ENCODE measurements at places on chromosomes 11 and 22.

GRCh38 chr11:66568124-66568916, at the start of gene CTSF:
TSS of gene CTSF (minus strand) at chr11:66568606. CDS start at chr11:66568486, 120 bp downstream.
- peak; percentile 40 for DNase-seq

GRCh38 chr11:83408946-83409345, 122.8 kb upstream of the CCDC90B start:
- no peak for DNase-seq

DNA sequence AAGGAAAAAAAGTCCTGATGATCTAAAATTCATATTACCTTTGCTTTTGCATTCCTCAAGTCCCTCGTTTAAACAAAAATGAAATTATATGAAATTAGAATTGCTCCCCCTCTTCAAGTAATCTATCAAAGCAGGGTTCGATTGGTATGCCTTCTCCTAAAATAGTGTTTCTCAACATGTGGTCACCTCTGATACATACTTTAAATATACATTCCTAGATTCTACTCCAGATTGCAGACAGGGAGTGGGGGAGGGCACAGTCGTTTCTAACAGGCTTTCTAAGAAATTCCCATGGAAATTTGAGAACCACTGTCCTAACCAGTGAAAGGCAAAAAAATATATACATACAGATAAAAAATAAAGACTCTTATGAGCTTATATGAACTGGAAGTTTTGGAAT, 22.6 kb upstream of the IRAG1 start:
- no peak for DNase-seq

DNA sequence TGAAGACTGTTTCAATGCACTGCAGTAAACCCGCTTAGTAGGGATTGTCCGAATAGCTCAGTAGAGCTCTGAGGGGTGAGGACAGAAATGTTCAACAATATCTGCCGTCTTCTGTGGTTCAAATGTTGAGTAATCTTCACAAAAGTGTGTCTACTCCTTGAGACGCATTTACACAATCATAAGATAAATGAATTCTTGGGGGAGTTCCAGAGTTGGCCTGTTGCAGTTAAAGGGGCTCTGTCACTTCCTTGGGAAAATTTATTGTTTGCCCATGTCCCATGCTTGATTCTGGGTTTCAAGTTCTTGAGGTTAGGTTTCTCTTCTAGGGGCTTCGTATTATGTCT, 614 bp downstream of the ANO3 start:
- DNase-seq: no peak

GRCh38 chr22:42872821-42873220, 15.7 kb upstream of the ARFGAP3 start:
- DNase-seq: no peak

GRCh38 chr11:2571598-2572281, 126.9 kb downstream of the KCNQ1 start:
- no peak for DNase-seq

DNA sequence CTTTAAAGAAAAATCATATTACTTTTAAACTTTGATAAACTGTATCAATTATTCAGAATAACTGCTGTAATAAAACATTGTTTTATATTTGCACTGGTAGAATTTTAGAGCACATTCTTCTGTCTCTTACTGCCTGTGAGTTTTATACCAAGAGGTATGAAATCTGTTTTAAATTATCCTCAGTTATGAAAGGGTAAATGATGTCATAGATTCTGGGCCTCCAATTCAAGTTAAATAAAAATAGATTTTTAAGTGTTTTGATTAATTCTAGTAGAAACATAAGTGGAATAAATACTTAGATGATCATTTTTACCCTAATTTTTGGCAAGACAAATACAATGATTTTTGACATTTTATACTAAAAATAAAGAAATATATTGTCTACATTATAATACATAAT, 93.0 kb downstream of the GUCY1A2 start:
- DNase-seq: no peak

DNA sequence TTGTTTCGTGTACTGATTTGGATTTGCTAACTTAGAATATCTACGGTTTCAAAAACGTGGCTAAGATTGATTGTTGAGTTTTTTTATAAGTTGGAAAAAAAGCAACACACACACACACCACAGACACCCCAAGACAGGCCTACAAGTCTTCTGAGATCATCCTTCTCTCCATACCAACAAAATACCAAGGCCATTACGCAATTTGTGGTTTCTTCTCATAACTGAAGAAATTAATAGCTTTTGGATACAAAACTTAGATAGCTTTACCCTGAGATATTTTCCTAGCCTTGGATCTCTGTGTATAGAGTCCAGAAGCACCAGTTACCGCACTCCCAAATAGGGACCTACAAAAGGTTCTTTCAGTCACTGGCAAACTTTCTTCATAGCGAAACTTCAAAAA, 113.6 kb downstream of the SIK3 start:
- DNase-seq: no peak

DNA sequence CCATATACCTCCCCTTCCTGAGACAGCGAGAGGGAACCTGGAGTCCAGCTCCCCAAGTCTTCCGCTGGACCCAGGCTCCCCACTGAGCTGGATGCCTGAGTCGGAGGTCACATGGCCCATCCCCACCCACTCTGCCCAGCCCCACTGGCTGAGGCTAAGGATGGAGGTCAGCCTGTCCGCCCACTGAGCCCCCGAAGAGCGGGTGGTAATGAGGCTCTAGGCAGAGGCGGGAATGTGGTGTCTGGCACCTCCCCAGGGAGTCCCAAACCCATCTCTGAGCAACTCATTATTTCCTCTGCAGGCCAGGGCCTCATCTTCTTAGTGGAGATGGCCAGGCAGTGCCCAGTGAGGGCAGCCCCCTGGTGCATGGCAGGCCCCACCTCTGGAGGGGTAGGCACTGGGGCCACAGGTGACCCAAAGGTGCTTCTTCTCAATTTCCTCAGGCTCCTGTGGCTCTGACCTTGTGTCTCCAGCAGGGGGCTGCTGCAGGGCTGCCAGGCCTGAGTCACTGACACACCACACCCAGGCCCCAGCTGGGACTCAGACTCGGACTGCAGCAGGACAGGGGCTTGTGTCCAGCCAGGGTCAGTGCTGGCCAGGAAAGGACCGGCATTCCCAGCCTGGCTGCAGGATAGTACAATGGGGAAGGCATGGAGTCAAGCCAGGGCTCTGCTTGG, 10.2 kb upstream of the PDE2A start:
- DNase-seq: peak; percentile 79

DNA sequence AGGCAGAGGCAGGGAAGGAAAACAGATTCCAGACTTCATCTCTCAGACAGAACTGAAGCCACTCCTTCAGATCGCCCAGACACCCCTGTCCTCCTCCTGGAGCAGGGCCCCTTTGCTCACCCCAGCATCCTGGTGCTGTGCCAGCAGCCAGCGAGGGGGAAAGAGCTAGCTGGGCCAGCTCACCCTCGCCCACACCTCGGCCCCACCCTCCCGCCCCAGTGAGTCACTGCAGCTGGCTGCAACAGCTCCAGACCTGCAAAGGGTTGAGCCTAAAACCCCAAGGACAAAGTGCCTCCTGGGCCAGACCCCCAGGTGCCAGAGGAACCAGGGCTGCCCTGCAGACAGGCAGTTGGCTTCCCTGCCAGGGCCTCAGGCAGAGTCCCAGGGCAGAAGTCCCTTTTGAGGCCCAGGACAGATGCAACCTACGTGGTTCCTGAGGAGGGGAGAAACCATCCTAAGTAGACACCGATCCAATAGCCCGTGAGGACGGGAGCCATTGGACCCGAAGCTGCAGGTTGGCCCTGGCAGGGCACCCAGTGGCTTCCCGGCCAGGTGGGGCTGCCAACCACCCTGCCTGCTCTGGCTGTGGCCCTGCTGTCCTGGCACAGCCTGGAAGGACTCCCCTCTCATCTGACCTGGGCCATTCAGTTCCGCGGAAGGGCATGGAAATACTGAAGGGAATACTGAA, 7.2 kb downstream of the AHNAK start:
- peak; percentile 85 for DNase-seq

- no peak for DNase-seq
These were observed 3.4 kb downstream of the CDON start for GRCh38 chr11:126059238-126059781.

DNA sequence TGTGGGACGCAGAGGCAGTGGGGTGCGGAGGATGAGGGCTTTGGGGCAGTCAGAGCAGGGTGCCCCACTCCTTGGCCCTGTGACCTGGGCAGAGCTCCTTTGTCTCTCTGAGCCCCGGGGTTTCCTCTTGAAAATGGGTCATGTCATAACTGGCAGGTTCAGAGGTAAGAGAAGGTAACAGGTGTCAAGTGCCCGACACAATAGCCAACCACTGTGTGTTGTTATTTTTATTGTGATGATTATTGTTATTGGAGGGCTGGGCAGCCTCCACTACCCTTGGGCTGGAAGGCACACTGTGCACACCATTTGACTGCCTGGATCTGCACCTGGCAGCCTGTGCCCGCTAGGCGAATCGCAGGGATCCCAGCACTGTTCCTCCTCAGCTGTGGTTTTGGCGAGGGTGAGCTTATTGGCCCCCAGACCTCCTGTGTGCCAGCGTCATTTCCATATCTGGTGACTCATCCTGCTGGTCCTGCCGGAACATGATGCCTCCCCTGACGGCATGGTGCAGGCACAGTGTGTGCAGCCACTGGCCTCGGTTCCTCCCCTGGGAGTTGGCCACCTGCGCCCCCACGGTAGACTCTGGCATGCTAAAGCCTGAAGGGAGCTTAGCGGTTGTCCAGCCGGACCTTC, 15.4 kb upstream of the SOX10 start:
- DNase-seq: no peak

DNA sequence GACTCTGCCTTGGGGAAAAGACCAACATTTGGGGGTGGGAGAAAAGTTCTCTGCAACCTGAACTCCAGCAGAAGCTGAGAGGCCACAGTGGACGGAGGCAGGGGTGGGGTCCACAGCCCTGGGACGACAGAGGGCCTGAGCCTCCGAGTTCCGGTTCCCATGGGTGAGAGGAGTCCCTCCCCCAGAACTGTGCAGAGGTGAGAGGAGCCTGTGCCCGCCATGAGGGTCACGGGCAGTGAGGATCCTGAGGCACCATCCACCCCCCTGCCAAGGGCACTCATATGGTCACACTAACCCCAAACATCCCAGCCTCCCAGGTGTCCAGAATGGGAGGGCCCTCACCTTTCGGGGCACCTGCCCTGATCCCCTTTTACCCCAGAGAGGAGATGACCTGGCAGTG, 30.5 kb downstream of the KIAA0930 start:
- no peak for DNase-seq

DNA sequence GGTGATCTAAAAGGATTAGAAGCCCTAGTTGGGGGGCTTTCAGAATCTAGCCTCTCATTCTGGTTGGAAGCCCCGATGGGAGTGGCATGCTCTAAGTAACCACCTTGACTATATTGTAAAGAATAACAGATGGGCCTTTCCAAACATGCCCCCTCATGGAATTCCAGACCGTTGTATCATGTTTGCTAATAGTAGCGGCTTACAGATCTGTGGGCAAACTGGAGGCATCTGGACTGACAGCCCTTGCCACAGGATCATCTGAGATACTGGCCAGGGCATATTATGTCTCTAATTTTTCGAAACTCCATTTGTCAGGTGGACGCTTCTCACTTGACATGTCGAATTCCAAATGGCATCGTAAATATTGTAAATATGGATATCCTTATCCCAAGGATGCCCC, 10.5 kb downstream of the APIP start:
- DNase-seq: no peak

GRCh38 chr11:114226356-114226755, 69.8 kb upstream of the NNMT start:
- DNase-seq: no peak

DNA sequence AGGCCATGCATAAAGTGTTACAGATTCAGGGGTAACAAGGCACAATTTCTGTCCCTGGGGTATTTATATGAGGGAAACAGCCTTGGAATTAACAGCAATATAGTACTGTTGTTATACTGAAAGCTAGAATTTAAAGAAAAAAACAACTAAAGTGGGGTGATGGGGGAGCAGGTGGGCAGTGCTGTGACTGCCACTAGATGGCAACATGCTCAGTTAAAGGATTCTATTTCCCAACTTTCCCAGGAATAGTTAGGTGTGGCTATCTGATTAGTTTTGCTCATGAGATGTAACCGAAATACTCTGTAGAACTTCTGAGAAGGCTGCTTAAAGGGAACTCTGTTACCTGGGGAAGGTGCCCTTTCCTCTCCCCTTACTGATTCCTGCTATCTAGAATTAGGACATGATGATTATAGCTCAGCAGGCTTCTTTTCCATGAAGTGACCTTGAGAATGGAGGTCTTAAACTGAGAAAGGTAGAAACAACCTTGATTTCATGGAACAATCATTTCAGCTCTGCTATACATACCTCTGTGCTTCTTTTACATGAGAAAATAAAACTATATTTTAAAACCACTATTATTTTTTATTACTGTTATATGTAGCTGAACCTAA, 102.6 kb downstream of the RELT start:
- no peak for DNase-seq

DNA sequence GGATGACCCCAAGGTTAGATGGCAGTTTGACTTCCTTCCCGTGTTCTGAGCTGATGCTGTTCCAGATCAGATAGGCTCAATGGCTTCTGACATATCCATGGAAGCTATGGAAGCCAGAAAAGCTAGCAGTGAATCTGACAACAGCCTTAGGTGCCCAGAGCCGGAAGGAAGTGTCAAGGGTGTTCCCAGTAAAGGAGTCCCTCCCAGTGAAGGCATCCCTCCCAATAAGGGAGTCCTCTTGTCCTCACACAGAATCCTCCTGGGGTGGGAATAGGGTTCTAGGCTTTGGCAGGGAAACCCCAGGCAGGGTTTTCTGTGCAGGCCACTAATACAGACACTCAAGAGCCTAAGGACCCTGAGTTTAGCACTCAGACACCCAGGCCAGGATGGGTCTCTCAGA, 47.0 kb upstream of the ISX start:
- no peak for DNase-seq

DNA sequence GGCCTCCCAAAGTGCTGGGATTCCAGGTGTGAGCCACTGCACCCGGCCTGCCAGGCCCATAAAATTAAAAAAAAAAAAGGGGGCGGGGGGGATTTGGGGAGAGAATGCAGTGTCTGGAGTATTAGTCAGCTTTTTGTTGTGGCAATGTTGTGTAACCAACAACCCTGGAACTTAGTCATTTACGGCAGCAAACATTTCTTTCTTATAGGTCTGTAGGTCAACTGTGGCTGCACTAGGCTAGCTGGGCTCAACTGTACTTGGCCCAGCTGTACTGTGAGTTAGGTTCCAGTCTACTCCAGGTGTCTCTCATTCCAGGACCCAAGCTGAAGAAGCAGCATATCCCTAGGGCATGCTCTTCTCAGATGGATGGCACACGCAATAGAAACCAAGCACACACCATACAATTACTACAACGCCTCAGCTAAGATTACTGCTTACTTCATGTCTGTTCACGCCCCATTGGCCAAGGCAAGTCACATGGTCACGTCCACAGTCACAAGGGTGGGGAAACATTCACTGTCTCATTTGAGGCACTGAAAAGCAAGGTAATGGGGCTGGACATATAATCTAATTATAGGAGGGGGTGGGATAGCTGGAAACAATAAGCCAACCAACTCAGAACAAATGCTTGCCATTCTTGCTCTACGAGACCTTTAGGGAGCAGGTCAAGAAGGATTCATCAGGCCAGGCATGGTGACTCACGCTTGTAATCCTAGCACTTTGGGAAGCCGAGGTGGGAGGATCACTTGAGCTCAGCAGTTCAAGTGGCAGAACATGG, 10.4 kb upstream of the SPINDOC start:
- no peak for DNase-seq

- DNase-seq: no peak
These were observed 13.2 kb upstream of the ADA2 start for GRCh38 chr22:17232406-17232805.

All from ascending aorta (tissue), 2 donors.